ENCODE measurements at places on chromosomes 2 and 18.

- DNase-seq: no peak
Measured at GRCh38 chr2:46164529-46165301, 132.5 kb upstream of the EPAS1 start.

DNA sequence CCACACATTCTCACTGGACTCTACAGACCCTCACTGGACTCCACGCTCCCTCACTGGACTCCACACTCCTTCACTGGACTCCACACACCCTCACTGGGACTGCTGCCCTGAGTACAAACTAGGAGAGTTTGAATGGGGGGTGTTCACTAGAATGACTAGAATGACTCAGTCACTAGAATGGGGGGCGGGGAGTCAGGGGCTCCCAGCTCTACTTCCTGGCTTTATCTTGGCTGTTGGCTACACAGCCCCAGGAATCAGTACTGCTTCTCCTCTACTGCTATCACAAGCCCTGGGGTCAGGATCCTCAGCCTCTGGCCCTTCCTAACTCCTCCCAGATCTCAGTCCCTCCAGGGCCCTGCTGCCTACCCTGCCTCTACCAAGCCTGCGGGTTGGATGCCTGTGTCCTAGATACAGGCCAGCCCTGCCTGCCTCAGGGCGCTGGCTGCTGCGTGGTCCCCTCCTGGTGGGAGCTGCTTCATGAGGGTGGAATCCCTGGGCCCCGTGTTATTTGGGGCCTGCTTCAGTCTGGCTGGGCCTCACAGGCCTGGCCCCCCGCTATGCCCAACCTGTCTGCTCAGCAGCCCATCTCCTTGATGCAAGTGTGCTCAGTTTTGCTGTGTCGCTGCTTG is 7.8 kb downstream of the PTMA start:
- DNase-seq: no peak

DNA sequence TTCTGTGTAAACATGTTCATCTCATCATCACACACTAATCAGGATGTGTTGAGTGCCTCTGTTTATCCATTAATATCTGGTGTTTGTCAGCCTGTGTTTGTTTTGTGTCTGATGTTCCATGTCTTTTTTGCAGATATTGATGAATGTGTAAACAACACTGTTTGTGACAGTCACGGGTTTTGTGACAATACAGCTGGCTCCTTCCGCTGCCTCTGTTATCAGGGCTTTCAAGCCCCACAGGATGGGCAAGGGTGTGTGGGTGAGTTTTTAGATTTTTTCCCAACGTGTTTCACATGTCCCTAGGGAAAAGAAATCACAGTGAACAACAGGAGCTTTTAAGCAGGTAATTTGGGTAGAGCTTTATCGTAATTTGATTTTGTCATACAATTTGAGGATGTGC is 133.7 kb upstream of the RASGRP3 start:
- no peak for DNase-seq

GRCh38 chr2:190765386-190766173 is 115.0 kb upstream of the GLS start:
- DNase-seq: no peak

DNA sequence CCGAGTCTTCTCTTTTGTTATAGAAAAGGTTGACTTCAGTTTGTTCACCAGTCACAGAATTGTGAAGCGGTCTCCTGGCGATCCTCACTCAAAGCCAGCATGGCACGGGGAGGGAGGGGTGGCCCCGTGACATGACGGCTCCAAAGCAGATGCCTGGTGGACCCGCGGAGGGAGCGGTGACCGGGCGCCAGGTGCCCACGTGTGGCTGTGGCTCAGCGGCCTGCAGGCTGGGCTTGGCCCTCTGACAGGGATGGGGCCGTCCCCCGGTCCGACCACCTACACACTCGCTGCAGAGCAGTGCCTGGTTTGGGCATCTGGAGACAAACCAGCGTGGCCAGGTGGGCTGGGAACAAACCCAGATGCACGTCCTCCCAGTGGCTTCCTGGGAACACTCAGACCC is 129.1 kb upstream of the SNTG2 start:
- DNase-seq: no peak

DNA sequence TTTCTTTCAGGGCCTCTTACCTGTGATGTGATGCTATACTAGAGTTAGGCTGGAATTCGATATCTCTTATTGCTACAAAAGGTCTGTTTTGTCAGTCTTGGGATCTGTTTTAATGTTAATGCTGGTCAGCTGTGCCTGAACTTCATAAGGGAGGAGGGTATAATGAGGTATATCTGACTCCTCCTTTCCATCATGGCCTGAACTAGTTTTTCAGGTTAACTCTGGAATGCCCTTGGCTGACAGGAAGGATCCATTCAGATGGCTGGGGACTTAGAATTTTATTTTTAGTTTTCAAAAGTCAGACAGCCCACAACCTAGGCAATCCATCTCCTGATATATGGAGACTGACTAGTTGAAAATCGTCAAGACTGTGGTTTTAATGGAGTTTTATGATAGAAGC is 35.9 kb upstream of the TBC1D8 start:
- DNase-seq: no peak

GRCh38 chr2:229610872-229611271 is 103.5 kb downstream of the DNER start:
- DNase-seq: no peak

DNA sequence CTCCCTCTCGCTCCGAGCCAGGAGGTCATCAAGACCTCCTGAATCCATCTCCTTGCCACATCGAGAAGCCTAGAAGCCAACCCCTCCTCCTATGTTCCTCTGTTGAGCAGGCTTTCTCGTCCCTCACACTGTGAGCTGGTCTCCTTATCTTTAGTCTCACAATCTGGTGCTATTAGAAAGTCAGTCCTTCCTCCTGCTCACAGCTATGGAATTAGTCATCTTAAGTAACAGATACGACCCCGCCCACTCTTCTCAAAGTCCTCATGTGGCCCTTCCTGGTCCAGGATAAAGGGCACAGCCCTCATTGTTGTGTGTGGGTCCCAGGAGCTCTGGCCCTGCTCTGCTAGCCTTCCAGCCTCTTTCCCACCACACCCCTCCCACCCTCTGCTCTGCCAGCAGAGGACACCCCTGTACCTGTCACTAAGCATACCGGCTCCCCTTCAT is 41.4 kb upstream of the TRIB2 start:
- DNase-seq: no peak

DNA sequence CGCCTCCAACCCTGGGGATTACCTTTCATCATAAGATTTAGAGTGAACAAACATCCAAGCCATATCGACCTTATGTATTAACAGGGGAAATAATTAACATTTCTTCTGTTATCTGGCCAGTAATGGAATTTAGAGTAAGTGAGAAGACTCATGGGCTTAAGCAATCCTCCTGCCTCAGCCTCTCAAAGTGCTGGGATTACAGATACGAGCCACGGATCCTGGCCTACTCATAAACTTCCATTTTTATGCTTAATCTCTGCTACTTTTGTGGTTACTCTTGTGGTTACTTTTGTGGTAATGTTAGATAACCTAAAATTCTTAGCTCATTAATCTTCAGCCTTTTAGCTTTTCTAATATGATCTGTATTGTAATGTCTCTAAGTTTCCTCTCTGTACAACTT is 159.3 kb upstream of the SLC8A1 start:
- no peak for DNase-seq
